ENCODE measurements at places on chromosomes 13 and 19.
A peak's percentile ranks its signal among the peaks of the same experiment; 100 is the strongest.

GRCh38 chr13:100922599-100922998 is 248.0 kb upstream of the TMTC4 start:
- DNase-seq, result no peak

DNA sequence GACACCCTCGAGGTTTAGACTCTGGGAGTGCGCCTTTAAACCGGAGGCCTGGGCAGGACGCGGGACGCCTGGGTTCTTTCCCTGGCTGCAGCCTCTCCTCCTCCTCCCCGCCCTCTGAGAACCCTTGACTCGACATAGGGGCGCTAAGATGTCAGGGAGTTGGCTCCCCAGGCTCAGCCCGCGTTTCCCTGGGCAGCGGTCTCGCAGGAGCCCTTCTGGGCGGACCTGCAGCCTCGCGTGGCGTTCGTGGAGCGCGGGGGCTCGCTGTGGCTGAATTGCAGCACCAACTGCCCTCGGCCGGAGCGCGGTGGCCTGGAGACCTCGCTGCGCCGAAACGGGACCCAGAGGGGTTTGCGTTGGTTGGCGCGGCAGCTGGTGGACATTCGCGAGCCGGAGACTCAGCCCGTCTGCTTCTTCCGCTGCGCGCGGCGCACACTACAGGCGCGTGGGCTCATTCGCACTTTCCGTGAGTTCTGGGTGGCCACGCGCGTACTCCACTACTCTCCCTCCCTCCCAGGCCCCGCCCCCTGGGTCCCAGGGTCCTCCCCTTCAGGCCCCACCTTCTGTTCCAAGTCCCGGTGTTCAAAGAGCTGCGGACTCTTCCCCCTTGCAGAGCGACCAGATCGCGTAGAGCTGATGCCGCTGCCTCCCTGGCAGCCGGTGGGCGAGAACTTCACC is 1.3 kb downstream of the ICAM5 start:
- DNase-seq, result no peak

- DNase-seq, result no peak
These were observed 24.2 kb upstream of the NANOS2 start for GRCh38 chr19:45938733-45939319.

DNA sequence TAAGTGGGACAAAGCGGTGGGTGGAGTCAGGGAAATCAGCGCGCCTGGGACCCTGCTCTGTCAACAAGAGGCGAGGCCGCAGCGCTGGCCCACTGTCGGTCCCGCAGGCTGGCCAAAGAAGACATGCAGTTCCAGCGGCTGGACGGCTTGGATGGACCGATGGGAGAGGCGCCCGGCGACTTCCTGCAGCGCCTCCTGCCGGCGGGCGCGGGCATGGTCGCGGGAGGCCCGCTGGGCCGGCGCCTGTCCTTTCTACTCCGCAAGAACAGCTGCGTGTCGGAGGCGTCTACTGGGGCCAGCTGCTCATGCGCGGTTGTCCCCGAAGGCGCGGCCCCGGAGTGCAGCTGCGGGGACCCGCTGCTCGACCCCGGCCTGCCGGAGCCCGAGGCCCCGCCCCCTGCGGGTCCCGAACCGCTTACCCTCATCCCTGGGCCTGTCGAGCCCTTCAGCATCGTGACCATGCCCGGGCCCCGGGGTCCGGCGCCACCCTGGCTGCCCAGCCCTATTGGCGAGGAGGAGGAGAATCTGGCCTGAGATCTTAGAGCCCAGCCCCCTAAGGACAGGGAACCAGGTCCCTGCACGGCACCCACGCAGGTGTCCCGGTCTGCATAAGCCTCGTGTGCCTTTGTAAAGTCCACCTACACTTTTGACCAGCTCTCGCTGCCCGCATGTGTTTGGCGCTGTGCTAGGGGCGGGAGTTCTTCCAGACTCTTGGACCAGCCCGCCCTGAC is 6.1 kb downstream of the BEST2 start:
- DNase-seq, result peak; percentile 26

DNA sequence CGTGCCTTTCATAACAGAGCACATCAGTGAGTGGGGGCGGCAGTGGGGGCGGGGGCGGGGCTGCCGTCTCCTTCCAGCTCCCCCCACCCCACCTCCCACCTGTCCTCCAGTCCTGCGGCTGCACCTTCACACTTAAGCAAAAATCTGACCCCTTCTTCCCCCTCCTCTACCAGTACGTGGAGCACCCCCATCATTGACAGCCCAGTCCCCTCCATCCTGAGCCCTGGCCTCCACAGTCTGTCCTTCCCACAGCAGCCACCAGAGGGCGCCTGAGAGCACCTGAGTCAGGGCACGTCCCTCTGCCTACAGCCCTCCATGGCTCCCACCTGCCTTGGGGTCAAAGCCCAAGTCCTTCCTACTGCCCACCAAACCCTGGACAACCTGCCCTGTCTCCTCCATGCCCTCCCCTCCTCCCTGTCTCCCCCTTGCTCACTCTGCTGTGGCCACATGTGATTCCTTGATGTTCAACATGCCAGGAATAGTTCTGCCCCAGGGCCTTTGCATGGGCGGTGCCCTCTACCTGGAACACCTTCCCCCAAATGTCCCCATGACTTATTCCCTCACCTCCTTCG is 4.0 kb downstream of the EBI3 start:
- no peak for DNase-seq

DNA sequence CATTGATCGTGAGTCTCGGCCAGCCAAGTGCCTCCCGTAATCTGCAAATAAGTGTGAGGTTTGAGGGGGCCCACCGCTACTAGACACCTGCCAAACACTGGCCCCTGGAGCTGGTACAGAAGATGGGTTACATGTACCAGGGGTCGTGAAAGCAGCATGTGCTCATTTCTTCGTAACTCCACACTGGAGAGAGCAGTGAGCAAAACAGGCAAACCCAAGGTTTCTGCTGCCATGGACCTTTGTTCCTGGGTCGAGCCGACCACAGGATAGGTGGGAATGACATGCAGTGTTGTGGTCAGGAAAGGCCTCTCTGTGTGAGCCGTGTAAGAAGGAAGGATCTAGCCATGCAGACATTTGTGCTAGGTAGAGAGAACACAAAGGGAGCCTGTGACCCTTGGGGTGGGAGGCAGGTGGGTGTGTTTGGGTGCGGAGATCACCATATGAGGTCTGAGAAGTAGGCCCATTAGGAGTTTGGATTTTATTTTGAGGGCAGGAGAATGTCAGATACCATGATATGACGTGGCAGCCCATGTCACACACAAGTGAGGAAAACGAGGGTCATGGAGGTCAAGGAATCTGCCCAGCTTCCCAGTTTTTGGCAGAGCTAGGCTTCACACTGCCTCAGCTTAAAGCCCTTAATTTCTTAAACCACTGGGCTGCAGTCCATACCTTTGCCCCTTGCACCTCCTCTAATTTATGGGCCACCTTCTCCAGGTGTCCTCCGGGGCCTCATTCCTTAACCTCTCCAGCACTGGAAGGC is 919 bp downstream of the GTF3A start:
- no peak for DNase-seq

DNA sequence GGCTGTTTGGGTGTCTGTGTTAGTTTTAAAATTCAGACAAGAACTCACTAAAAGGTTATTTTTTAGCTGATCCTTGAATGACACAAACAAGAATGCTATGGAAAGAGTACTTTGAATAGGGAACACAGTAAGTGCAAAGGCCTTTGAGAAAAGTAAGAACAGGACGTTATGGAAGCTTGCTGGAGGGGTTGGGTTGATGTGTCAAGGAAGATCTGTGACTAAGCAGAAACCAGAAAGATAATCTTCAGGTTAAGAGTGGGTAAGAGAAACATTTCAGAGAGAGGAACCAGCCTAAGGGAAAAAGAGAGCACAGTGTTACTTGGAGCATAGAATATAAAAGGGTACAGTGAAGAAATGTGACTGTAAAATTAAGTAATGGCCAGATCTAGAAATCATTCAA is 41.2 kb upstream of the TRPC4 start:
- DNase-seq, result no peak

DNA sequence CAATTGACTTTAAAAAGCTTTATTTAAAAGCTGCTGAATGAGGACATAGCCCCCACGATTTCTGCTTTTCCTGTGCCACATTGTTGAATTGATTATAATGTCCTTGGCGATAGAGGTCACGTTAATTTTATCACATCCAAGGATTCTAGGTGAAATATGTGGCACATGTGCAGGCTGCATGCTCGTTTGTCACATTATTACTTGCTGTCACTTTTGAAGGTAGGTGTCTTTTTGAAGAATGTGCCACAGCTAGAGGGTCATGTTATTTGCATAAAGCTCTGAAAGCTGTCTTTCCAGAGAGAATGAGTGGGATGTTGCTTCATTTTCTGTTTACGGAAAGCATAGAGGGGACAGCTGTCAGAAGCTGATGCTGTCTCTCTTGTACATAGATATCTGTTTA is 927.6 kb upstream of the ATXN8OS start:
- no peak for DNase-seq

DNA sequence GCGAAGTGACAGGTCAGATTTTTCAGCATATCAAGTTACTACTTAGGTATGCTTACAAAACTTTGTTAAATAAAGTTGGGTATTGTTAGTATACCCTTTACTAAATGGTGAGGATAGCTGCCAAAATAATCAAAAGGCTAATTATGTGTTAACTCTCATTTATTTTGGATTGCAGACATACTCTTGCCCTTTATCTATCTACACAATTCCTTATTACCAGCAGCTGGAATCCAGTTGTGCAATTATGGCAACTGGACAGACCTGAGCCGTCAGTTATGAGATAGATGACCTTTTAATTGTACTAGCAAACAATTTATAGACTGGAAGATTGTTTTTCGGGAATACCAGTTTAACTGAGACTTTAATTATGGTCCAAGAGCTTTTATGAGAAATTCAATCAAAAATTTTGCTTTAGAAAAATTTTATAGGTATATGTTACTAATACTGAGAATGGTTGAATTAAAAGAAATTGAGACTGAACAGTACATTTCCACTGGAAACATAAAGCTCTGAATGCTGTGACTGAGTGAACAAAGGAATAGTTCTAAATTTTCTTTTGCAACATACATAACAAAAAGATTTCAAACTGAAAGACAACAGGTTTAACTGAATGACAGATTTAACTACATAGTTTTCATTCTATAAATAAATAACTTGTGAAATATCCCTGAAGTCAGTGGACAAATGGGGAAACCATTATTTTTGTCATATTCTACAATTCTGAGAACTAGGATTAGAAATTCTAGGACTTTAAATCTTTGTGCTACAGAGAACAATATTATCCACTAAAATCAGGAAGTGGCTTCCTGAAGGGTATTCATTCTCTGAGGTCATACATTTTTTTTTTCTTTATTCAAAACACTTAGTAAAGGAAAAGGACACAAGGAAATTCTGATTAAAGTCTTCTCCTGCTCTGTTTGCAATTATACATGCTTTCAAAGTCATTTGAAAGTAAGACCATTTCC is 97.4 kb downstream of the ZC3H13 start:
- DNase-seq, result no peak

DNA sequence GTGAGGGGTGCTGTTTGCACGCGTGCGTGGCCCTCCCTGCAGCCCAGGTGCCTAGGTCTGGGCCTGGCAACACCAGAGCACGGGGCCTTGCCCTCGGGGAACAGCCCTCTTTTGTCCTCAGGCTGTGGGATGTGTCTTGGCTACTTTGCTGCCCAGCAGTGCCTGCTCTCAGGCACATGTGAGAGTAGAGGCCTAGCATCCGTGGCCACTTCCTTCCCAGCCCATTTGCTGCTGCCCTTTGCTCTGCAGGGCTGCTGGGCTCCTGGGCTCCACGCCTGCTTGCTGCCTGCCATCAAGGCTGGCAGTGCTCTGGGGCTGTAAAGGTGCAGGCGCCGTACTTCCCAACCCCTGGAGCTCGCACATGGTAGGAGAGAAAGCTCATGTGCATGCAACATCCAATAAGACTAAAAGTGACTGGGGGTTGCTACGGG is 46.6 kb downstream of the CAPN12 start:
- DNase-seq, result no peak
